HepG2 (cell line): ENCODE measurements at places on chromosomes 7 and 10.

DNA sequence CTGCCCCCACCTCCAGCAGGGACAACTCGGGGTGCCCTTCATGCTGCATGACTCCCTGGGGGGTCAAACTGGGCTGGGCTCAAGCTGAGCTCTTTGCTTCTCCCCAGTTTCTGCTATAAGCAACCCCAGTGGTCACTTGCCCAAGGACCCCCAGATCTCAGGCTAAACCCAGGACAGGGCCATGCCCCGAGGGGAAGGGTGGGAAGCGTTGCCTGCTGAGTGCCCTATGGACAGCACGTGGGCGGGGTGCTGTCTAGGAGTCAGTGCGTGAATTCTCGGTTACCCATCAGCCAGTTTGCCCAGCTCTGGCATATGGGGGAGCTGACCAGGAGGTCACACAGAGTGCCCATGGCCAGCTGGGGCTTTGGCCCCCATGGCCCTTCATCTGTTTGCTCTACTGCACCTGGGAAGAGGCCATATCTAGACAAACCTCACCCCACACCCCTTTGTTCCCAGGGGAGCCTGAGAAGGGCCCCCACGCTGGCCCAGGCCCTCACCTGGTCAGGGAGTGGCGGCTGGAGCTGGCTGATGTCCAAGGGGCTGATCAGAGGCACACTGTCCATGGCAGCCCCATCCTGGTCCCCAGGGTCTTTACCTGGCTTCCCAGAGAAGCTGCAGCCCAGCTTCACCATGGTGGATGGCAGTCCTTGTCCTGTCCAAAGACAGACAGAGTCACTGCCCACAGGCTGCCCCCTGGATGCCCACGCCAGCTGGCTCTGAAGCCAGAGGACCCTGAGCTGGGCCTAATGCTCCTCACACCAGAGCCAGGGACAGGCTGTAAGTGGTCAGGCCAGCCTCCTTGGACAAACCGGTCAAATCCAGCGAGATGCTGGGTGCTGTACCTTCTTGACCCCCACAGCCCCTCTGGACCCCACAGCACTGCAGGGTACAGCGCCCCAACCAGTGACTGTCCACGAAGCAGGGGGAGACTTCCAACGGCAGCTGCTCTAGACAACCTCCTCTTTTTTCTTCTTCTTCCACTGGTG, 8.0 kb downstream of the CALY start:
- no peak for DNase-seq

DNA sequence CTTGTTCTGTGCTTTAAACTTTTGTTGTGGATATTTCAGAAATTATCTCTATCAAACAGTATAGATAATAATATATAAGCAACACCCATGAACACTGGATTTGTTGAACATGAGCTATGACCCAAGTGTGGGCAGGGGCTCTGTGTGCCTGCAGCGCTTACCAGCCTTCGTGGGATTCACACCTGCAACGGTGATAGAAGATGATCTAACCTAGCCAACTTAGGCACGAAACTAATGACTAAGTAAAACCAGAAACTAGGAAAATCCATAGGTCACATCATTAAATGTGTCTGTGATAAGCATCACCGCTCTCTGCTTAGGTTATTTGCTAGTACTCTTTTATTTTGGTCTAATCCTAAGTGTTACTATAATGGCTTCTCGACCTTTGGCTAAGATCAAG, 18.0 kb downstream of the SPAG6 start:
- DNase-seq, result no peak

GRCh38 chr7:138125598-138126111, 49.4 kb downstream of the AKR1D1 start:
- no peak for DNase-seq

- DNase-seq, result no peak
Observed at GRCh38 chr10:43939389-43939938, 290.8 kb upstream of the ZNF32 start.

DNA sequence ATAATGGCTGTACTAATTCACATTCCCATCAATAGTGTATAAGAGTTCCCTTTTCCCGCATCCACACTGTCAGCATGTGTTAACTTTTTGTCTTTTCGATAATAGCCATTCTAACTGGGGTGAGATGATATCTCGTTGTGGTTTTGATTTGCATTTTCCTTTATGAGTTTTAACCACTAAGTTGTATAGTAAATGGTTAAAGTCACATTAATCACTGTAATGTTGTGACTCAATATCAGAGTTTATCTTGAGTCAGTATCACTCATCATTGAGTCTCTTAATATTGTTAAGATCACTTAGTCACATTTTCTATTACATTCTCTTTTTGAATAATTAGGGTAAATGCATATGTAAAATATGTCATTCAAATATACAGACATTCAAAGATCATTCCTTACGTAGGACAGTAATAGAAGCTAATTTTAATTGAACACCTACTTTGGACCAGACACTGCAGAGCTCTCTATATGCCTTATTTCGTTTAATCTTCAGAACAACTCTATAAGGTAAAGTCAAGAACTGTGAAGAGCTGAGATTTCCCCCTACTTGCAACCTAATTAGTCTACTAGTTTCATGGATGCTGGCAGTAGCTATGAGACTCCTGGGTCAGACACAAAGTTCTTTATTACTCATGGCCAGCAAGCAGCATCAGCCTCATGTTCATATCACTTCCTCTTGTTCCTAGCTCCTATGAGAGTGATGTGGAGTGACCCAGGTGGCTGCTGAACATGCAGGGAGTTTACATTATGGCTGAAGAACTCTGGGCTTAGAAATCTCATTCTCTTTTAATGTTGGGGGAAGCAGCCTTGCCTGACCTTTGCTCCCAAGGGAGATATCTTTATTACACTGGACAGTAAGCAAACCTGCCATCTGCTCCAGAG, 30.5 kb downstream of the CREB5 start:
- no peak for DNase-seq

- no peak for DNase-seq
Observed at GRCh38 chr7:140650367-140650766, 9.8 kb upstream of the DENND2A start.

DNA sequence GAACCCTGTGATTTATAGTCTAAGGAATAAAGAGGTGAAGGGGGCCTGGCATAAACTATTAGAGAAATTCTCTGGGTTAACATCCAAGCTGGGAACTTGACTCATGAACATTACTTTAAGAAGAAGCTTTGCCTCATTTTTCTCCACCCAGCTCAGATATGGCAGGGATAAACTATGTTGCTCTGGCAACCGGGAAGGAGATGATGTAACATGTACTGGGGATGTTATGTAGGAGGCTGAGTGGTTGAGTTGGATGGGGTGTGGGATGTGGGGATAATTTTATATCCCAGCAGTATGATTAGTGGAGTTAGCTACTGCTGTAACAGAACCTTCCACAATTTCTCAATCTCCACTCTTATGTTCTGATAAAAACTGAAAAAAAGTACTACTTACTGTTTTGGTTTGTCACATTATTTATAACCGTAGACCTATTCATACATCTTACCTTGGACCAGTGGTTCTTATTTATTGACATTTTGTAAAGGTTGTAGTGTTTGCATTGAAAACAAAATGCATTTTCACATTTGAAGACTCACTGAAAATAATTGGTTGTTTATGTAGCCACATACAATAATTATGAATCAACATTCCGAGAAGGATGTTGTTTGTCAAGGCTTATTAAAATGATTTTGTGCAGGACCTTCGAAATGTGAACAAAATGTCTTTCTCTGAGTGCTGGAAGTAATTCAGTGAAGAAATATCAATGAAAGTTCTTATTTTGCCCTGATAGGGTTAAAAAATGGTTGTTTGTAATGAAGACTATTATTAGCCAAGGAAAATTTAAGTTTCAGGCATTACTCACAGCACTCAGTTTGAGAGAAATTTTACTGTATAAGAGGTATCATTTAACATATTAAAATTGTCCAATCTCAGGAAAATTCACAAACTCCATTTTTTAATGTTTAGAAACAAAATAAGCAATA, 1.3 kb downstream of the OR2F2 start:
- DNase-seq, result no peak

GRCh38 chr10:109430043-109430760, 493.1 kb downstream of the XPNPEP1 start:
- no peak for DNase-seq

DNA sequence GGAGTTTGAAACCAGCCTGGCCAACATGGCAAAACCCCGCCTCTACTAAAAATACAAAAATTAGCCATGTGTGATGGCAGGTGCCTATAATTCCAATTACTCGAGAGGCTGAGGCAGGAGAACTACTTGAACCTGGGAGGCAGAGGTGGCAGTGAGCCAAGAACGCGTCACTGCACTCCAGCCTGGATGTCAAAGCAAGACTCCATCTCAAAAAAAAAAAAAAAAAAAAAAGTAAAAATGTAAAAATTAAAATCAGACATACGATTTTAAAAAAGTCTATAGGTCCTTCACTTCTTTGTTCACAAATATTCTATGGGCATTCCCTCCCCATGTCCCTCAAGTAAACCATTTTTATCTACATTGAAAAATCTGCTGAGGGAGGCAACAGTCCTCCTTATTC, 34.9 kb upstream of the TLL2 start:
- DNase-seq, result no peak

DNA sequence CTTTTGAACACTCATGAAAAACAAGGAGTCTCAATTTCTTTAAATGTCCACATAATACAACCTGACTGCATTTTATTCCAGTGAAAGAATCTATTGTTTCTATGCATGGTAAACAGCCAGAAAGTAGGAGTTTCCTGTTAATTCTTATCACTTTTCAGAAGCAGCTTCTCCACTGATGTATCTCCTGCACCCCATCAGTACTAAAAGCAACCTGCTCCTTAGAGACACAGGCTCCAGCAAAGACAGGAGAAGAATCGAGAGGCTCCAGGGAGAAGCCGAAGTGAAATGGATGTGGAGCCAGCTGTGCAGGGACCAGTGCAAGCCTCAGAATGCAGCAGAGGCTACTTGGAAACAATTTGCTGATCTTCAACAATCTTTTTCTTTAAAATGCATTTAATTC, 16.4 kb upstream of the C10orf120 start:
- no peak for DNase-seq

GRCh38 chr7:87960239-87960638, 26.2 kb downstream of the ADAM22 start:
- no peak for DNase-seq

- DNase-seq, result no peak
Observed at GRCh38 chr7:2079332-2080059, 153.2 kb downstream of the MAD1L1 start.

DNA sequence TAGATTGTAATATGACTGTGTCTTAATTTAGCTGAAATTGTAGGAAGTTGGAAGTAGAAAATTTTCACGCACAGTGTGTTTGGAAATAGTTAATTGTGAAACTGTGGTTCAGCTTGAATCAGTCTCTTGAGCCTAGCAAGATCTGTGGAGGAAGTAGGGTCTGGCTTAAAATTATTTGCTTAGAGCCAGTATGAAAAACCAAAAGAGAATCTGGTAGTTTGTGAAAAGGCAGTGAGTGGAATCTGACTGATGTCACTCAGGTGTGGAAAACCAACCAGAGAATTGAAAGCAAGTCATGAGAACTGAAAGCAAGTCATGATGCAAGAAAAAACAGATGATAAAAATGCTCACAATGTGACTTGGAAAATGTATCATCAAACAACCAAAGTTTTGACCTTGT, 11.5 kb downstream of the LIPJ start:
- DNase-seq, result no peak

GRCh38 chr10:43315535-43316207, 48.8 kb upstream of the RASGEF1A start:
- DNase-seq, result peak; percentile 15

DNA sequence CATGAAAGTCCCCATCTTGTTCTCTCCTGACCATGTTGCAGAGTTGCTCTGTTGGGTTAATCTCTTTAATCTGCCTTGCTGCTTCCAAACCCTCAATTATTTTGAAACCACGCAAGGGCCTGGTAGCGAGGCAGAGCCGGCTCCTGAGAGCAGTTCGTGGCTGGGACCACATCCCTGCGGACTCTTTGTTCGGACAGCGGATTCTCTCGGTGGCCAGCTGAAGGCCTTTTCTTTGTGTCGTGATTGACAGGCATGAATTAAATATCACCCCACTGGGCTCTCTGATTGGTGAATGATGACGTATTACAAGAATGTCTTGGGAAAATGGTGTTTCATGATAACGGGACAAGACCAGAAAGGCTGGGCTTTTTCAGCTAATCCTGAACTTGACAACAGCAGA, 66.9 kb upstream of the ARHGAP21 start:
- DNase-seq, result no peak

GRCh38 chr10:126235091-126235978, 152.9 kb downstream of the ADAM12 start:
- DNase-seq, result no peak

DNA sequence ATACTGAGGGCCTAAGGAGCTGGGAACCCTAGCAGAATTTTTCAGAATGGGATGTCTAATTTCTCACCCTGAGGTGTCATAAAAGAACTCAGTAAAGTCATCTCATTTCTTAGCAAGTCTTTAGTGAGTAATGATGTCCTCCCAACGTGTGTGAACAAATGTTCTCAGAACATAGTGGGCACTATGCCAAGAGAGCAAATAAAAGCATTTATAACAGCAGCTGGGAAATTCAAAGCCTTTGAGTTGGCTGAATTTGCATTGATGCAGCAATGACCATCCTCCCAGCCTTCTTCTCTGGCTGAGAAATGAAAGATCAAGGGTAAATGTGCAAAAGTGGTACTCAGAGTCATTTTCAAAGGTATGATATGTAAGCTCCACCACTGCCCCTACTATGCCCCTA, 109.4 kb downstream of the FAM107B start:
- DNase-seq, result no peak

- no peak for DNase-seq
Observed at GRCh38 chr10:12482587-12482986, 133.2 kb downstream of the CAMK1D start.

DNA sequence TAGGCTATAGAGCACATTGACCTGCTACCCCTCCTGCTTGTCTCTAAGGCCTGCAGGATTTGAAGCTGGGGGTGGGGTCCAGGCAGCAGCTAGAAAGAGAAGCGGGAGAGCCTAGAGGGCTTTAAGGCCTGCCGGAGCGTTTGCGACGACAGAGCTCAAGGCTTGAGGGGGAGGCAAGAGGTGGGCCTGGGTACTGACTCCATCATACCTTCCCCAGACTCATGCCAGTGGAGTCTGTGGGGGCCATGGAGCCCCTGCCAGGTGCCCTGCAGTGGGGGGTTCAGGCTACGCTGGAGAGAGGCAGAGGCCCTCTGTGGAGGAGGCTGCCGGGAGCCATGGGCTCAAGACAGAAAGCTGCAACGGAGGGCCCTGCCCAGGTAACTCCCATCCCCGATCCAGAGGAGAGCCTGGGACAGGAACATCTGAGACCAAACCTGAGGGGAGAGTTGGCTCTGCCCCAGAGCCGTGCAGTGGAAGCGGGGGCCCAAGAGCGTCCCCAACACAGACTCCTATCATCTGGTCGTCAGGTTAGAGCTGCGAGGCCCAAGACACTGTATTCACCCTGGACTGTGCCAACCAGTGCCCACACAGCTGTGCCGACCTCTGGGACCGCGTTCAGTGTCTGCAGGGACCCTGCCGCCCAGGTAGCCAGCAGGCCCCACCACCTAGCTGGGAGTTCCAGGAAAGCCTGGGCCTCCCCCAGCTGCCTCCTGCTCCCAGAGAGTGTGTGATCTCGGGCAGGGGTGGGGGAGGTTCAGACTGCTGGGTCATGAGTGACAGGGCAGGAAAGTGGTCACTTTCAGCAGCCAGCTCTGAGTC, 13.2 kb upstream of the ZNF862 start:
- DNase-seq, result no peak

GRCh38 chr7:30411897-30412296, 66.7 kb downstream of the NOD1 start:
- no peak for DNase-seq
